ENCODE measurements at places on chromosomes 3 and 15.

- DNase-seq = no peak
Observed at GRCh38 chr3:47342151-47342550, 38.7 kb upstream of the PTPN23 start.

GRCh38 chr15:40217166-40217824 lies 21.6 kb upstream of the PAK6 start:
- peak; percentile 20 for DNase-seq

GRCh38 chr15:65418596-65418995 lies 4.2 kb downstream of the IGDCC4 start:
- DNase-seq = no peak

DNA sequence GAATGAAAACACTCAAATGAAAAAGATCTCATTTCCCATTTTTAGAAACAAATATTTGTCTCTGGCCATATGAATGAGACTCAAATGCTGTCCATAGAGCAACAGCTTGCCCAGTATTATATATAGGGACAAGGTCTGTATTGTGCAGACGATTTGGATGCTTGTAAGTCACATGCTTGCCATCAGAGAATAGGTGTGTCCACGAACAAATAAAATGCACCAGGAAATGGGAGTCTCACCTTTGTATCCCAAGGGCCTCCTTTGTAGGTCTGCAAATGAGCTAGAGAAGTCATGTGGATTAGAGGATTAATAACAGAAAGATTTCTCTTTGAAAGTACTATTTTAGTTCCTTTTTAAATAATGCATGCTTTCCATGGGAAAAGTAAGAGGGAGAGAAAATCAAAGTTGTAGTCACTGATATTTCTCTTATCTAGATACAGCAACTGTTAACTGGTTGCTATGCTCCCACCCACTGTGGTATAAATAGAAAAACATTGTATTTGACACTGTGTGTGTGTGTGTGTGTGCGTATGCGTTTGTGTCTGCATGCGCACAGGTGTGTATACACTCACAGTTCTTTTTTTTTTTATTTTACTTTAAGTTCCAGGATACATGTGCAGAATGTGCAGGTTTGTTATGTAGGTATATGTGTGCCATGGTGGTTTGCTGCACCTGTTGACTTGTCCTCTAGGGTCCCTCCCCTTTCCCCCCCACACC lies 383.4 kb upstream of the ARRDC4 start:
- no peak for DNase-seq

DNA sequence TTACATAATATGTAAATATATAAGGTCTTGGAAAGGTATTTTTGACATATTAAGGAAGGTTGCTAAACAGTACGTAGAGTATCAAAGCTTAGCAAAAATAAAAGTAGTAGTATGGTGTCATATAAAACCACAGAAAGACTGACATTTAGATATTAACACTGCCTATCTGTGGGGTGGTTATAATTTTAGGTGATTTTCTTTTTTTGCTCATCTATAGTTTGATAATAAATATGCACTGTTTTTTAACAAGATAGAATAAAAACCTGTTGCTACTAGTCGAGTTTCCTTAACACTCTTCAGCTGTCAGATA lies 40.7 kb downstream of the ETV5 start:
- DNase-seq = no peak

DNA sequence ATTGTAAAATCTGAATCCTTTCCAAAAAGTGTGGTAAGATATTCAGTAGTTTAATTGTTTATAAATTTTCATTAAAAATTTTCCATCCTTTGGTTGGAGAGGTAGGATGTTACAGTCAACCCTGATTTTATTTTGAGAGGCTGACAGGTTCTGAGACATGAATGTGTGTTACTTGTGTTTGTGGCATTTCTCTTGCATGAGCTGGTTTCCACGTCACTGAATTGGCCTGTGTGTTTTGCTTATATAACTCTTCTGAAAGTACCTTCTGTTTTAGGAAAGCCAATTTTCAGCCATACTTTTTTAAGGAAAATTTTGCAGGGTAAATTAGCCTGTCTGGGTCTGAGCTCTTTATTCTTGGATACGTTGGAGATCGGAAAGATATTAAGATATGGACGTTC lies 30.7 kb downstream of the PXYLP1 start:
- no peak for DNase-seq

DNA sequence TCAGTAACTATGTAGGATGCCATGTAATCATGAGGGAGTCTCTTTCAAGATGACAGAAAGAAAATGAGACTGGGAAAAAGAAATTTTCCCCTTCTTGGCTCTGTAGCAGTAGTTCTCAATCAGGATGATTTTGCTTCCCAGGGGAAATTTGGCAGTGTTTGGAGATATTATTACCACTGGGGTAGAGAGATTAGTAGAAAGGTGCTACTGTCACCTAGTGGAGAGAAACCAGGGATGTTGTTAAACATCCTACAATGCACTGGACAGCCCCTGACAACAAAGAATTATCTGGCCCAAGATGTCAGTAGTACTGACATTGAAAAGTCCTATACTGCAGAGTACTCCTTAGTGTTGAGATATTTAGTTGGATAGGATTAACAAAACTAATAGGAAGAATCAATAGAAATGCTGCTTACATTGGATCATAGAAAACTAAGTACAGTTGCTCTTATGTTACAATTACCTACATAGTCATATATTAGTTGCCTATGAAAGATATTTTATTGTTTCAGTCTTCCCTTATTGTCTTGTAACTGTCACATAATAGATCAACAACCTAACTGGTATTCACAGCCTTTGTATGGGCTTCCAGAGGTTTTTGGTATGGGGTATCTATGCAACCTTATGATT lies 433.3 kb downstream of the RAP2B start:
- no peak for DNase-seq

GRCh38 chr3:177427540-177427939 lies 230.3 kb upstream of the TBL1XR1 start:
- no peak for DNase-seq

DNA sequence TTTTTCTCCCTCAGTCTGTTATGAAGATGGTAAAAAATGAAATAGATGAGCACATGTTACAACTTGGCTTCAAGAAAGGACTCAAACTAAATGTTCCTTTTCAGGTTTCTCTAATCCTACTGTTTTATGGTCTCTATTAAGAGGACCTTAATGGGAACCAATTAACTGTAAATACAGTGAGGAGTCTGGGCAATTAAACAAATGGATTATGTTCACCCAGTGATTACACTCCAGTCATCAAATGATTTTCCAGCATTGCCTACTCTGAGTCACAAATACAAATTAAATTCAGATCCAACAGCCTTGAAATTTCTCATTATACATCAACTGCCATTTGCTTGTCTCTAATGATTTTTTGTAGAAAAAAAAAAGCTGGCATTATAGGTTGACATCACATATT lies 129.2 kb downstream of the NEK10 start:
- DNase-seq = no peak

DNA sequence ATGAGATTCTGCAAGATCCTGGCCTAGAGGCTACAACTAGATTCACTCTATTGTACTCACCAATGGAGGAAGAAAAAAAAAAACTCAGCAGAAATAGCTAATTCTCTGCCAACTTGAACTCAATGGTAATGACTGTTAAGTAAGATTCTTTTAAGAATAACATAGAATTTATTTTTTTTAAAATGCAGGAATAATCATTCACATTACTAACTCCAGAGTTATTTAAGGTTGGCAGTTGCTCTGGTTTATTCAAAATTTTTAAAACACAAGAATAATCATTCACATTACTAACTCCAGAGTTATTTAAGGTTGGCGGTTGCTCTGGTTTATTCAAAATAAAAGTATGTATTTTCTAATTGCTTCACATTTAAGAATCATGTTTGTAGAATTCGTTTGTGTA lies 1071.9 kb downstream of the IGSF11 start:
- DNase-seq = no peak

GRCh38 chr15:64430000-64430735 lies 30.2 kb upstream of the ZNF609 start:
- no peak for DNase-seq

All from stimulated activated naive CD8-positive, alpha-beta T cell treated with anti-CD3 and anti-CD28 coated beads, Interleukin-15, Interleukin-2, amounts not matched to agents 100 U/mL and 50 U/mL, for 24 hours (primary cell).